HTR-8/SVneo (cell line): ENCODE measurements at places on chromosomes 1 and 21.

DNA sequence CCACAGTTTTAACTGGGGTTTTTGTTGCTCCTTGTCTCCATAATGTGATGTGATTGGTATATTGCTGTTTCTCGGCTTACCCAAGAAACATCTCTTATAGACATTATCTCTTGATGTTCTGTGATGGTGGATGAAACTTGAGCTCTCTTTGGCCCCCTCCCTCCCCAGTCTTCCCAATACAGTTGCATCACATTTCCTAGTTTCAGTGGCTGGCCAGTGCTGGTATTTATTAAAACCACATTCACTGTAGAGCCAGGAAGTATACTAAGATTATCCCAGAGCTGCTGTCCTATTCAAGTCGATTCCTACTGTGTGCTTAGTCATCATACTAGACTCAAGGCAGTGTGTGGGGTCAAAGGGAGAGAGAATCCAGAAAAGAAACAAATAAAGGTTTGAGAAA lies 244.4 kb downstream of the KAZN start:
- DNase-seq: no peak

DNA sequence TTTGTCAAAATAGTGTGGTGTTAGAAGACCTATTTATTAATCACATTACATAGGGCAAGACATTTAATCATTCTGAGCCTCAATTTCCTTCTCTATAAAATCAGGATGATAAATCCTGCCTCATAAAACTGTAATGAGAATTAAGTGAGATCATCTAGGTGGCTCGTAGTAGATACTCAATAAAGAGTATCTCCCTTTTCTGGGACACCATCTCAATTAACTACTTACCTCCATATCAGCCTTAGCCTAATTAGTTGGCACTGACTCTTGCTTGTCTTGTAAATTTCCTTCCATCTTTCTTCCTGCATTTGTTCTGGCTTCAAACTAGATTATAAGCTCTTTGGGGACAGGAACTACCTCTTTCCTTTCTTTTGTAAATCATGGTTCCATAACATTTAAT lies 102.6 kb upstream of the TNR start:
- no peak for DNase-seq

- no peak for DNase-seq
Measured at GRCh38 chr1:235854347-235854746, 12.4 kb downstream of the LYST start.

- DNase-seq: no peak
Measured at GRCh38 chr1:235873045-235873444, 6.3 kb upstream of the LYST start.

DNA sequence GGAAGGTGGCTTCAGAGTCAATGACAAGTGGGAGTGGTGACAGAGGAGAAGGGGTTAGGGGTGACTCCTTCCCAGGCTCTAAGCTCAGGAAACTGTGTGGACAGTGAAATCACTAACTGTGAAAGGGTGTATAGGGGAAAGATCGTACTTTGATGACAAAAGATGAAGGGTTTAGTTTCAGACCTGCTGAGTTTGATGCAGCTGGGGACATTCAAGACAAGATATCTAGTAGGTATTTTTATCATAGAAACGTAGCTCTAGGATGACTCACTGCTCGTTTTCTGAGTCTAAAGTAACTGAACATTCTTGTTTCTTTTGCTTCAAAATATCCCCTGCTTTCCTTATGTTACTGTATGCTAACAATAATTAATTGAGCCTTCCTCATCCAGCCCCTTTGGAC lies 149.0 kb downstream of the PCP4 start:
- no peak for DNase-seq

GRCh38 chr1:24084050-24084449 lies 27.9 kb downstream of the MYOM3 start:
- no peak for DNase-seq

DNA sequence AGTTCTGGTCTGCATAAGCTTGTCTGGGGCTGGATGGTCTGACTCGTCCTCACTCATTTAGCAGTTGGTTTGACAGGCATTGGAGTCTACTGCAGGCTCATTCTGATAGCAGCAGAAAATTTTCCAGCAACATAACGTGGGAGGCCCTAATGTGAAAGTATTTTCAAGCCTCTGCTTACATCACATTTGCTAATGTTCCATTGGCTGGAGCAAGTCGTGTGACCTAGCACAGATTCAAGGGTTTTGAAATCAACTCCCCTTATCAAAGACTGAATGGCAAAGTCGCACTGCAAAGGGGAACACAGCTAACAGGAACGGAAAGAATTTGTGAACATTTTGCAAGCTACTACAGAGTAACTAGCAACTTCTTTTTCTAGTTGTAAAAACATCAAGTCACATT lies 2.3 kb upstream of the USH2A start:
- DNase-seq: no peak

DNA sequence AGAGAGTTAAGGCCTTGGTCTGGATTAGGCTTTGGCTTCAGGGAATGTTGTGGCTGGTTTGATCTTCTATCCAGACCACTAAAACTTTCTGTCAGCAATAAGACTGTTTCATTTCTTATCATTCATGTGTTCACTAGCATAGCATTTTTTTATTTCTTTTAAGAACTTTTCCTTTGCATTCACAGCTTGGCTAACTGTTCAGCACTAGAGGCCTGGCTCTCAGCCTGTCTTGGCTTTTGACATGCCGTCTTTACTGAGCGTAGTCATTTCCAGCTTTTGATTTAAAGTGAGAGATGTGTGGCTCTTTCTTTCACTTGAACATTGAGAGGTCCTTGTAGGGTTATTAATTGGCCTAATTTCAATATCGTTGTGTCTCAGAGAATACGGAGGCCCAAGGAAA lies 62.5 kb downstream of the RNF220 start:
- DNase-seq: no peak

GRCh38 chr1:161096015-161096414 lies 2.1 kb upstream of the KLHDC9 start:
- DNase-seq: no peak
